Upper lobe of left lung (tissue), 6 donors: ENCODE measurements at places on chromosomes 7 and 10. TPM values are rescaled to one million over a fixed set of nuclear protein-coding genes. Genes with fewer than 3 reads are reported as not detected.

The CARD11 gene
- 4.6 TPM for total RNA-seq

The PCLO gene
- 3.0 TPM for total RNA-seq

The DRGX gene
- not detected for total RNA-seq

The MEOX2 gene
- 17.2 TPM for total RNA-seq

The TAS2R5 gene
- total RNA-seq: 1.3 TPM

The CNPY1 gene
- total RNA-seq: not detected

The SLC16A12 gene
- 2.4 TPM for total RNA-seq

The PRPS1L1 gene
- not detected for total RNA-seq

The AUTS2 gene
- total RNA-seq: 93.1 TPM

The MMP21 gene
- total RNA-seq: not detected

The MAGI2 gene
- total RNA-seq: 12.7 TPM

The ORC5 gene
- 12.8 TPM for total RNA-seq

The FAM221A gene
- 11.9 TPM for total RNA-seq

The PAPSS2 gene
- total RNA-seq: 173 TPM

The MYL10 gene
- not detected for total RNA-seq

The GALNT17 gene
- 14.3 TPM for total RNA-seq

The GIMAP5 gene
- 103 TPM for total RNA-seq

The CYP3A4 gene
- not detected for total RNA-seq

The GBX1 gene
- not detected for total RNA-seq

The ZSWIM8 gene
- 104 TPM for total RNA-seq

The EN2 gene
- total RNA-seq: not detected

The HMX3 gene
- total RNA-seq: not detected

The AS3MT gene
- total RNA-seq: 2.0 TPM
